ENCODE measurements at places on chromosomes 3 and 15.

GRCh38 chr3:29189328-29189727 lies 91.5 kb upstream of the RBMS3 start:
- DNase-seq = no peak

DNA sequence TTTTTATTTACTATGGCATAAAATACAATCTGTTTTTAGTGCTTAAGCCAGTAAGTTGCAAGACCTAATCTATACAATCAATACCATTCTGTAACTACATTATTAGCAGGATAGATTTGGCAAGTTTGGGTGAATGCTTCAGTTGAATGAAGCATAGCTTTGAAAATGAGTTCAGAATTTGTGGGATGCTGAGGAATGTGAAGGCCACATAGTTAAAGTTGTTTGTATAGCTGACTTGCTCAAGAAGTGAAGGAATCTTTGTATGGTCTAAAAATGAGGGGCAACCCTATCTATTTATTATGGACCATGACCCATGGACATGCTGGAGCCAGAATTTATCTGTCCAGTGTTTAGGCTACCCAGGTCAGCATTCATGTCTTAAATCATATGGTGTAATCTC lies 58.5 kb downstream of the CRYBG3 start:
- no peak for DNase-seq

GRCh38 chr3:177429079-177429478 lies 231.8 kb upstream of the TBL1XR1 start:
- no peak for DNase-seq

GRCh38 chr15:60798821-60799220 lies 319.9 kb upstream of the ICE2 start:
- DNase-seq = peak; percentile 95

- no peak for DNase-seq
Observed at GRCh38 chr3:17074559-17074958, 189.8 kb downstream of the PLCL2 start.

GRCh38 chr15:75720787-75721479 lies 8.3 kb upstream of the CSPG4 start:
- DNase-seq = peak; percentile 24

DNA sequence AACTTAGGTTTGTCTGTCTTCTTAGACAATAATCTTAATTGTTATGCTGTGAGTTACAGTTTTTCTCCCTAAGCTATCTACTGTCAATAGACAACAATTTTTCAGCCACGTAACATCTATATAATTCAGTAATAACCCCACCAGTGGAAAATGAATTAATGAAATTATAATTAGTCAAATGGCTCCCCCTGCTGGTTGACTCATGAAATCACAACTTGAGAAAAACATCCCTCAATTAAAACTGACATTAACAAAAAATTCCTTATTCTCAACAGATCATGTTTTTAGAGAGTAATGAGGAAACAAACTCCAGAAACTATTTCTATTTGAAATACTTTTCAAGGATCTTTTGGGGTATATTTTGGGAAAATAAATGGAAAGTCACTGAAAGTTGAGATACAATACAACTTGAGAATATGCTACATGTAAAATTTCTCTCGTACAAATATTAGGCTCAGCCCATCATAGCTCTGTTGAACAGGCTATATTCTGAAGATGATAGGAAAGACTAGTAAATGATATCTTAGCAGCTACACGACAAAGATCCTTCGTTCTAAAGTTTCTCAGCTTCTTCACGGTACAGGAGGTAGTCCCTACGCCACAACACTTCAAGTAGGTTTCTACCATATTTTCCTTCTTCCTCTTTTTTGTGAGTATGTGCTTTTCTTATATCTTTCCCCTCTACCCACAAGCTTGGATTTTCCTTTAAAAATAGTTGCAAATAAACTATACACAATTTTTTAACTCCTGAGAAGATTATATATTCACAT lies 20.7 kb downstream of the PPP1R2 start:
- peak; percentile 55 for DNase-seq

GRCh38 chr15:40554161-40554525 lies 10.7 kb downstream of the CCDC32 start:
- DNase-seq = no peak

DNA sequence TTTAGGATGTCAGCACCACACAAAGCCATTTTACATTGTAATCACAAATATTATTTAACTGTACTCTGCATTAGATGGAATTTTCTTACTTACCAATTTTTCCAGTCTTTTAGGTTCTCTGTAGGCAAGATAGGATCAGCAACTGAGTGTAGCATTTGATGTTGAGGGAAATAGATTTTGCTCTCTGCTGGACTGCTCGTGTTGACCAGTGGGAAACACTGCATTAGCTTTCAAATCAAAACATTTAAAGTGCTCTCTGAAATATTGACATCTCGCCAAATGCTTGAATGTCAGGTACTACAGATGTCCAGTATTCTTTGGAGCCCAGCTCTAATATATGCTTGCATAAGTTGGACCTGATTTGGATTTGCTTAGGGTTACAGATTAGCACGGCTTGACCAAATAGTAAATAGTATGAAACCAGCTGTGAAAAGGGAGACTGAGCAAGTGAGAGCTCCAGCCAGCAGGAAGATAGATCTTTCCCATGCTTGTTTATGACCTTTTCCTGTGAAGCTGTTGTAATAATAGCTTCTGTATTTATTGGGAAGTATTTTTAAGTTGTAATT lies 29.5 kb downstream of the P2RY14 start:
- DNase-seq = no peak

DNA sequence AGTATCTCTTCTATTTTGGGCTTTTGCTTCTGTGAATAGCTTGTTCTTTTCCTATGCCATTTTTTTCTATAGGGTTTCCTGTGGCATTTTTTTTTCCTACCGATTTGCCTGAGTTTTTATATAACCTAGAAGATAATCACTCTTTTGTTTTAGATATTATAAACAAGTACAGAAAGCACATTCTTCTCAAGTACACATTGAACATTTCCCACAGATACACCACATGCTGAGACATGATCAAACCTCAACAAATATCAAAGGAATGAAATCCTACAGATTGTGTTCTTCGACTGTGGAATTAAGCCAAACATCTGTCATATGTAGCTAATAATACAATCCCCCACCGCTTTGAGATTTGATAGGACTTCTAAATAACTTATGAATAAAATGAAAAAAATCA lies 9.1 kb upstream of the FEM1B start:
- no peak for DNase-seq

DNA sequence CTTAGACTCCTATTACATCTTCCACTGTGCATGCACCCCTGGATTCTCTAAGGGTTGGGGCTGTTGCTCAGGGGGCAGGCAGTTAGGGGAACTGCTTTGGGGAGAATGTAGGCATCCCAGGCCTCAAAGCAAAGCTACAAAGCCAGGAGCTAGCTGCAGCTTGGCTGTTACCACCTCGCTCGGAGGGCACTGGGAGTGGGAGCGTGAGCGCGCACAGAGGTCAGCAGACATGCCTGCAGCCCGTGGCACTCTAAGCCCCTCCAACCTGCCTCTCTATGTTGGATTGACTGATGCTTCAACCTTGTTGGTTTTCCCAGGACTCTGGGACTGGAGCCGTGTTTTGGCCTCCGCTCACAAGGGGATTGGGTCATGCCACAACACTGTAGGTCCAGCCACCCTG lies 69.8 kb downstream of the CPN2 start:
- no peak for DNase-seq

- peak; percentile 86 for DNase-seq
Observed at GRCh38 chr15:90451053-90451850, 63.2 kb downstream of the IQGAP1 start.

DNA sequence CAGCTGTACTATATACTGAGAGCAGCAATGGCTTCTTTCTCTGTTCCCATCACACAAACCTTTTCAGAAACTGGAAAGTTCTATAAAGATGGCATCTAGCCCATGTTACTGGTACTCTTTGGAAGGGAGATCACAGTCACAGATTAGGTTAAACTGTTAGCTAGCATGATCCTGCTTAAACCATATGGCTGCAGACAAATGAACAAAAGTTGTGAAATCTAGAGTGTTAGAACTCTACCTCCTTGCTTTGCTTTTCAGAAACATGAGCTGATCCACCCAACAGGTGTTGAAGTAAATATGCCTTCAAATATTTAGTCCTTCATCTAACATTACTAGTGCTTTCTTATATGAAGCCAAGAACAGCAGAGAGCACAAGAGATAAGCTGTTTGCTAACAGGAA lies 102.6 kb downstream of the SNRK start:
- DNase-seq = no peak

GRCh38 chr3:63662500-63662899 lies 10.0 kb downstream of the SNTN start:
- peak; percentile 34 for DNase-seq

GRCh38 chr3:61226166-61226686 lies 25.0 kb downstream of the FHIT start:
- DNase-seq = no peak

- no peak for DNase-seq
Observed at GRCh38 chr3:58751882-58752567, 85.5 kb upstream of the FAM3D start.

DNA sequence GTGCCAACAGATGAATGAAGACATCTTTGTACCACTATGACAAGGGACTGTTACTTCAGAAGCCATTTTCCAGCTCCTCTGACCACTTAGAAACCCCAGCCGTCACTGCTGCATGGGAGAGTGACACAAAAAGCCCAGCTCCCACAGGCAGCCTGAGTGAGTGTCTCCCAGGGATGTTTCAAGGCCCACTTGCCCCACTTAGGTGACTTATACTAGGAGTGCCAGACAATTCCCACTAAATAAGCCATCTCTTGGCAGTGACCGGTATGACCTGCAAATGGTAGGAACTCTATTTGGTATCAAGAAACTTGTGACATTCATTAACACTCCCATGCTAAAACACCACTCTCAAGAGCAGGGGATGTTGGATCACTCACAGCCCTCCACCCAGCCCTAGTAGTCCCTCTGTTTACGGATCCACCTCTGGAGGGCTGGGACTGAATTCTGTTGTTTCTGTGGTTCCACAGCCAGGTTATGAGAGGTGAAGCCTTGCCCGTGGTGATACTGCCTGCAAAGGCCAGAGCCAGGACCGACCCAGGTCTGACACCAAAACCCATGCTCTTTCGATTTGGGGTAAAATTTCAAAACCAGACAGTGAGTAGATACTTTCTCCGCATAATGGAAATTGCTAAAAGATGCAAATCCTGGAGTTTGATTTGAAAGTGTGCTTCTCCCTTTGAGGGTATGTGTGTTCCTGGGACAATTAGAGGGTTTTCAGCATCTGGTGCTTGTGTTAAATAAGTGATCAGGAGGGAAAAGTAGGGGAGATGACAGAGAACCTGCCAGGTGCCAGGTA lies 14.5 kb downstream of the RBP1 start:
- no peak for DNase-seq

- DNase-seq = peak; percentile 83
Observed at GRCh38 chr3:58058361-58059263, 50.4 kb downstream of the FLNB start.

GRCh38 chr15:100703671-100704070 lies 101.3 kb downstream of the ASB7 start:
- DNase-seq = no peak

GRCh38 chr15:88209111-88209510 lies 47.4 kb downstream of the NTRK3 start:
- no peak for DNase-seq

- DNase-seq = peak; percentile 43
Observed at GRCh38 chr3:152183473-152183872, 85.3 kb upstream of the MBNL1 start.

DNA sequence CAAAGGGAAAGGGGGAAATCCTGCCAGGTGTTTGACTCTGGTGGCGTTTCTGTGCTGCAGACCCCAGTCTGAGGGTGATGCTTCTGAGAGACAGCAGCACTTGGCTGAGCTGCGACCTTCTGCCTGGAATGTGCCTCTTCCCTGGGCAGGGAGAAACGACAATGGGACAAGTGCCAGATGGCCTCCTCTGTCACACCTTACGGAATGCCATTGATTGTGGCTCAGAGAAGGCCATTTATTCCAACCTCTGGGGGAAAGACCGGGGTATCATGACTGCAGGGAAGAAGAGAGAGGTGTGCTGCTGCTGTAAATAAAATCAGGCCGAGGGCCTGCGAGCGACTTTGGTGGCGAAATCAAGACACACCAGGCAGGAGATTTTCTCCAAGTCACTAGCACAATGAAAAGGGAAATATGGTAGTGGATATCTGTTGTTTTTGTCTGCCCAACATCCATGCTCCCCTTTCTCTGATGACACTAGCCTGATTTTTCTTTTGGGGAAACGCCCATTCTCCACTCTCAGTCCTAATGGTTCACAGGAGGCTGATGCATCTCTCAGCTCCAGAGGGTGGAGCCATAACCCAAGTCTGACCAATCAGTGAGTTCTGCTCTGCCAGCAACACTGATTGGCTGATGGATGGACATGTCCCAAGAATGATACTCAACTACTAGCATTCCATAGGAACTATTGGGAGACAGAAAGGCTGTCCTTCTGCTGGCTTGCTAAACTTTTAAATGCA lies 336.1 kb downstream of the FOXP1 start:
- peak; percentile 66 for DNase-seq

- peak; percentile 22 for DNase-seq
Observed at GRCh38 chr15:57462381-57462780, 86.1 kb downstream of the CGNL1 start.

GRCh38 chr3:49199239-49199899 lies 28.0 kb downstream of the KLHDC8B start:
- DNase-seq = peak; percentile 87

DNA sequence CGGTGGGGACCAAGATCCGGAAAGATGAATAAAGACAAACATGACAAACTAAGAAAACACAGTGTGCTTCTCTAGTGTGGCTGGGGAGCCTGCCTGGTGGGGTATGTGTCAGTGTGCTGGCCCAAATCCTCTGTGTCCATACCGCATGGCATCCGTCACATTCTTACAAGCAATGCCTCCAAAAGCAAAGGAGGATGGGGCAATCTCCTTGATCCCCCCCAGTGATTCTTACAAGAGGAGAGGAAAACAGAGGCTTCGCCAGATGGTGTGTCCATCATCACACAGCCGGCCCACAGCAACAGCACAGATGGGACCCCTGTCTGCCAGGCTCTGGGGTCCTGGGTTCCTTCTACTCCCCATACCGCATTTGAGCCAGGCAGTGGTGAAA lies 558 bp upstream of the IL17RC start:
- DNase-seq = peak; percentile 92

- peak; percentile 75 for DNase-seq
Observed at GRCh38 chr3:73624017-73624820, 522 bp downstream of the PDZRN3 start.

DNA sequence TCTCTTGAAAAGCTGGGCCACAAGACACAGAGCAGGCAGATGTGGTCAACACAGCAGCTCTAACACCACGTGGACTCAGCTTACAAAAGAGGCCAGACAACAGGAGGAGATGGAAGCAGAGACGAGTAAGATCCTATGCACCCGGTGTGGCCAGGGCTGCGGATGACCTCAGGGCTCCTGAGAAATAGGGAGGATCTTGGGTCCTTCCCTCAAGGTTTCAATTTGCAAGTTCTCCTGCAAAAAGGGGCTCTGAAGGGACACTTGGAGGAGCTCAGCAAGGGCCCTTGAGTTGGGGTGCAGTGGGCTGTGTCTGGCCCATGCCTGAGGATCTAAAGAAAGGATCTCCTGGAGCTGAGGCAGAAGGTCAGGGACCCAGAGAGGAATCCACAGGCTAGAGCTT lies 249.5 kb upstream of the IGF1R start:
- no peak for DNase-seq

- no peak for DNase-seq
Observed at GRCh38 chr15:76146812-76147211, 87.0 kb downstream of the TMEM266 start.

Measured in fibroblast of mammary gland (primary cell).